Stimulated activated memory B cell treated with anti-CD40 and anti-IgM and Interleukin-4, amounts not matched to agents 10 μg/mL and 1 μg/mL and 100 μg/mL, for 72 hours (primary cell): ENCODE measurements at places on chromosomes 6 and 20.

- H3K4me1 ChIP-seq: no peaks in the 10 kb centered on the region
- no peak overlapping the region for H3K4me3 ChIP-seq
- H3K27ac ChIP-seq: no peak overlapping the region
- ATAC-seq: no peak
Observed at GRCh38 chr6:56356426-56356825, 109.0 kb upstream of the COL21A1 start.

- no peaks in the 10 kb centered on the region for H3K36me3 ChIP-seq
- no peak overlapping the region for H3K4me3 ChIP-seq
- ATAC-seq: no peak
- H3K27ac ChIP-seq: no peak overlapping the region
Observed at GRCh38 chr6:141521440-141521839, 611.3 kb upstream of the GJE1 start.

DNA sequence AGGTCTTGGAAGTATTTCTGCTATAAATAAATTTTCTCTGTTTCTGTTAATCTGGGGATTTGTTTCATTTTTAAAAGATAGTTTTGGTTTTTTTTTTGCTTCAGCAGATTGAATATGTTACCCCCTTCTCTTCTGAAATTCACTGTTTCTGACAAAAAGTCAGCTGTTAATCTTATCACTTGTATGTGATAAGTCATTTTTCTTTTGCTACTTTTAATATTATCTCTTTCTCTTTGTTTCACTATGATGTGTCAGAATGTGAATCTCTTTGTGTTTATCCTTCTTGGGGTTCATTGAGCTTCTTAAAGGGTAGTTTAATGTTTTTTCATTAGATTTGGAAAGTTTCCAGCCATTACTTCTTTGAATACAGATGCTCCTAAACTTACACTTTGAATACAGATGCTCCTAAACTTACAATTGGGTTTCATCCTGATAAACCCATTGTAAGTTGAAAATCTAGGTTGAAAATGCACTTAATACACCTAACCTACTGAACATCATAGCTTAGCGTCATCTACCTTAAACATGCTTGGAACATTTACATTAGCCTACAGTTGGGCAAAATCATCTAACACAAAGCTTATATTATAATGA, 154.2 kb upstream of the COL21A1 start:
- H3K4me3 ChIP-seq: no peak overlapping the region
- H3K4me1 ChIP-seq: no peaks in the 10 kb centered on the region
- no peak overlapping the region for H3K27ac ChIP-seq

- no peaks in the 10 kb centered on the region for H3K4me1 ChIP-seq
- H3K27me3 ChIP-seq: no peaks in the 10 kb centered on the region
- no peaks in the 10 kb centered on the region for H3K36me3 ChIP-seq
- ATAC-seq: no peak
Observed at GRCh38 chr6:66126358-66126757, 419.3 kb upstream of the EYS start.

DNA sequence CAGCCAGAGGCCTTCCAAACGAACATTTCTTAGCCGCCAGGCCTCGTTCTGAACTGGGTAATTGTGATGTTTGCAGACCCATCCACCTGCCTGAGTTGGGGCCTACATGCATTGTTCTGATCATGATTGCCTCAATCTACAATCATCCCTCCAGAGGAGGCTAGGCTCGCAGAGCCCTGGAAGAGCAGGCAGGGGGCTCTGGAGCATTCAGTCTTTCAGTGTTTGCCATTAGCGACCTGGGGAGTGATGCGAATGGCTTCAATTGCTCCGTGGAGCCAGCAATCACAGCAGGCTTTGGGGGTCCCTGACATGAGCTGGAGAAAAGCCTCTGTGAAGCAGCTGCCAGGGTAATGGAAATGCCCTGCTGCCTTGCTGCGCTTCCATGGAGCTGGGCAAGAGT, 22.0 kb downstream of the SNAP25 start:
- no peaks in the 10 kb centered on the region for H3K36me3 ChIP-seq
- H3K4me1 ChIP-seq: no peaks in the 10 kb centered on the region
- no peak overlapping the region for H3K27ac ChIP-seq
- H3K4me3 ChIP-seq: no peak overlapping the region
